IgD-negative memory B cell (primary cell): ENCODE measurements at places on chromosomes 1 and 21. TPM values are rescaled to one million over a fixed set of nuclear protein-coding genes. Genes with fewer than 3 reads are reported as not detected.

BARHL2 gene
- polyA plus RNA-seq, result not detected

INTS7 gene
- 14.1 TPM for polyA plus RNA-seq

NPHP4 gene
- 0.71 TPM for polyA plus RNA-seq

ANGPTL3 gene
- not detected for polyA plus RNA-seq

ZNF683 gene
- 8.8 TPM for polyA plus RNA-seq

FMO1 gene
- not detected for polyA plus RNA-seq

COL16A1 gene
- polyA plus RNA-seq, result not detected

KCNJ15 gene
- not detected for polyA plus RNA-seq

IFFO2 gene
- 1.5 TPM for polyA plus RNA-seq

OR2M3 gene
- not detected for polyA plus RNA-seq

LIX1L gene
- polyA plus RNA-seq, result 12.8 TPM

AMY1A gene
- polyA plus RNA-seq, result not detected

KRTAP12-2 gene
- not detected for polyA plus RNA-seq

MAEL gene
- polyA plus RNA-seq, result not detected

VWA5B1 gene
- not detected for polyA plus RNA-seq

HHIPL2 gene
- polyA plus RNA-seq, result not detected

BNIPL gene
- 0.13 TPM for polyA plus RNA-seq

FAM3B gene
- not detected for polyA plus RNA-seq

CGN gene
- polyA plus RNA-seq, result not detected

GJA5 gene
- not detected for polyA plus RNA-seq

FCMR gene
- 1,091 TPM for polyA plus RNA-seq

ZNF593 gene
- 43.7 TPM for polyA plus RNA-seq

SYT6 gene
- not detected for polyA plus RNA-seq

INTS11 gene
- 65.8 TPM for polyA plus RNA-seq

SPRR2G gene
- polyA plus RNA-seq, result not detected

KLHDC9 gene
- polyA plus RNA-seq, result 5.0 TPM

HTR6 gene
- not detected for polyA plus RNA-seq

HEYL gene
- polyA plus RNA-seq, result not detected

CR1L gene
- polyA plus RNA-seq, result not detected

ENAH gene
- 0.04 TPM for polyA plus RNA-seq

PDPN gene
- not detected for polyA plus RNA-seq

SLC30A1 gene
- 2.5 TPM for polyA plus RNA-seq

NFIA gene
- polyA plus RNA-seq, result 0.93 TPM

DUSP23 gene
- polyA plus RNA-seq, result 42.3 TPM

MIXL1 gene
- polyA plus RNA-seq, result 1.6 TPM

TFF3 gene
- polyA plus RNA-seq, result not detected

S100A7A gene
- polyA plus RNA-seq, result not detected

UBL4B gene
- polyA plus RNA-seq, result not detected

FCRL5 gene
- polyA plus RNA-seq, result 26.5 TPM

C8A gene
- polyA plus RNA-seq, result not detected

ADAM30 gene
- polyA plus RNA-seq, result not detected

ZBTB8A gene
- 0.14 TPM for polyA plus RNA-seq
